ENCODE measurements at places on chromosomes 12 and 14.

DNA sequence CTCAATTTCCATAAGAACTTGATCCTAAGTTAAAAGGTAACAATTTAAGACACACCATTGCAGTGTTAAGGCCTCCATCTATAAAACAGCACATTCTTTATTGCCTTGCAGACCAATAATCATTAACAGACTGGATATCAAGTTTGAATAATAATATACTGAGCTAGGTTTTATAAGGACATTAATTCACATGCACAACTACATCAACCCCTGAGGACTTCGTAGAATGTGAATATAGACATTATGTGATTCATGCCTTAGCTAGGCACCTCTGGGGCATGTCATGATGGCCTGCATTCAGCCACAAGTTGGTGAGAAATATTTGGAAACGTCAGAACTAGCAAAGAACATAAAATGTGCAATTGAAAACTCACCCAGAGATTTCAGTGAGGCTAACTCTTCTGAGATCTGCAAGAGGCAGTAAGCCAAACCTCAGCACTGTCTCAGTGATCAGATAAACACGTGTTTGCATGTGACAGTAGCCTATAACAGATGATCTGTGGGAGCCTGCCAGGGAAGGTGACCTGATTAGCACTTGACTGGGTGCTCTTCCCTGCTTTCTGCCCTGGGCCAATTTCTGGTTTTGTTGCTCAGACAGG lies 492.2 kb downstream of the FLRT2 start:
- DNase-seq = no peak

DNA sequence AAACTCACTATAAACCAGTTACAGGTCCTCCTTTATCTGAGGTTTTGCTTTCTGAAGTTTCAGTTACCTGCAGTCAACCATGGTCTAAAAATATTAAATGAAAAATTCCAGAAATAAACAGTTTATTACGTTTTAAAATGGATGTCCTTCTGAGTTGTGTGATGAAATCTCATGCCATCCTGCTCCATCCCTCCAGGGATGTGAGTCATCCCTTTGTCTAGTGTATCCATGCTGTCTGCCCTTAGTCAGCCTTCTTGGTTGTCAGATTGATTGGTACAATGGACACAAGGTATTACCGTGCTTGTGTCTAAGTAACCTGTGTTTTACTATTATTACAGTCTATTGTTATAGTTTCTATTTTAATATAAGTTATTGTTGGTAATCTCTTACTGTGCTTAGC lies 328.3 kb downstream of the APAF1 start:
- DNase-seq = no peak

DNA sequence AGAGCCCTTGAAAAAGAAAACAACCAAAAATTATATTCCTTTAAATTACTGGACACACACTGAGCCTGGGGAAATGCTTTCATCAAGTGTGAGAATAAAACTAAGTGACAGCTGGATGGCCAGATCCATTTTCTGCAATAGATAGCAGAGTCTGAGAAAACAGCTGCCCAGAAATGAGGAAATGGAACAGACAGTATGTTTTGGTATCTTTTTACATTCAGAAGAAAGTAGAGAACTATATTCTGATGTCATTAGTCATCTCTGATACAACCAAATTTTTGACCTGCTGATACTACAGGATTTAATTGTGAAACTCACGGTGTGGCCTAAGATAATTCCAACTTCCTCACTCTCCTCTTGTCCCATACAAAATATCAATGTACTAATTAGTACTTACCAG lies 78.2 kb downstream of the HMGA2 start:
- DNase-seq = no peak

GRCh38 chr12:116924558-116925453 lies 14.1 kb downstream of the FBXW8 start:
- no peak for DNase-seq
